Fibroblast of skin of back (primary cell): ENCODE measurements at places on chromosomes 2 and 18.

GRCh38 chr2:143939626-143940330 is 580.1 kb downstream of the ZEB2 start:
- DNase-seq: peak; percentile 63

- DNase-seq: no peak
Observed at GRCh38 chr2:123640685-123641335, 384.3 kb upstream of the CNTNAP5 start.

DNA sequence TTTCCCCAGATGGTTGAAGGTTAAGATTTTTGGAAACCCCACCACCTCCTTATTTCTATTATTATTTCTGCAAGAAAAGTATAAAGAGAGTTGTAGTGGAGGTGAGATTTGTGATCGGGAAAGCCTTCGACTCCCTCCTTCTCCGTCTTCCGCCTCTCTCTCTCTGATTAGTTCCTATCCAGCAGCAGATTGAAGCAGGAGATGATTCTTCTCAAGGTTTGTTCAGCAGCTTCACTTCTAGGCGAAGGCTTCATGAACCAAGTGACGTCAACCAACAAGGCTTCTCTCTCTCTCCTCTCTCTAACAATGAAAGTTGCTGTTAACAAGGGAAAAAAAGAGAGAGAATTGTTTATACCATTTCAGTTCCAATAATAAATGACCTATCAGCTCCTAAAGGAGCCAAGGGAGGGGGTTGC is at the start of gene BAZ2B:
Gene BAZ2B, minus strand, starts transcription at position 263 of the 416 bp plus-strand sequence. CDS start 137,829 bp downstream, outside the sequence.
- peak; percentile 82 for DNase-seq

GRCh38 chr2:240898108-240898730 is 2.3 kb upstream of the MAB21L4 start:
- no peak for DNase-seq

DNA sequence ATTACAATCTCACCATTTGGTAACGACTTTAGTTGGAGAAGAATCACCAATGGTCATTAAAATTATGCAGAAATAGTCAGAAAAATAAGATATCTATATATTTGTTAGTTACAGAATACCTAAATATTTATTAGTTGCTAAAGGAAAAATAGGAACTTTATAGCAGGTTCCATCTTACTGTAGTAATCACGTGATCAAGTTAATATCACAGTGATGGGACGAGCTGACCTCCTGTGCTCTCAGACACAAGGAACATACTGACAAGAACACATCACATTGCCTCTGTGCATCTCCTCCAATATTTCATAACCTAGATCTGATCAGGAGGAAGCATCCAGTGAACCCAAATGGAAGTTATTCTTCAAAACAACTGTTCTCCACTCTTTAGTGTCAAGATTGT is 215.3 kb downstream of the GALR1 start:
- no peak for DNase-seq

- no peak for DNase-seq
Observed at GRCh38 chr2:196955036-196955435, 28.5 kb upstream of the PGAP1 start.

DNA sequence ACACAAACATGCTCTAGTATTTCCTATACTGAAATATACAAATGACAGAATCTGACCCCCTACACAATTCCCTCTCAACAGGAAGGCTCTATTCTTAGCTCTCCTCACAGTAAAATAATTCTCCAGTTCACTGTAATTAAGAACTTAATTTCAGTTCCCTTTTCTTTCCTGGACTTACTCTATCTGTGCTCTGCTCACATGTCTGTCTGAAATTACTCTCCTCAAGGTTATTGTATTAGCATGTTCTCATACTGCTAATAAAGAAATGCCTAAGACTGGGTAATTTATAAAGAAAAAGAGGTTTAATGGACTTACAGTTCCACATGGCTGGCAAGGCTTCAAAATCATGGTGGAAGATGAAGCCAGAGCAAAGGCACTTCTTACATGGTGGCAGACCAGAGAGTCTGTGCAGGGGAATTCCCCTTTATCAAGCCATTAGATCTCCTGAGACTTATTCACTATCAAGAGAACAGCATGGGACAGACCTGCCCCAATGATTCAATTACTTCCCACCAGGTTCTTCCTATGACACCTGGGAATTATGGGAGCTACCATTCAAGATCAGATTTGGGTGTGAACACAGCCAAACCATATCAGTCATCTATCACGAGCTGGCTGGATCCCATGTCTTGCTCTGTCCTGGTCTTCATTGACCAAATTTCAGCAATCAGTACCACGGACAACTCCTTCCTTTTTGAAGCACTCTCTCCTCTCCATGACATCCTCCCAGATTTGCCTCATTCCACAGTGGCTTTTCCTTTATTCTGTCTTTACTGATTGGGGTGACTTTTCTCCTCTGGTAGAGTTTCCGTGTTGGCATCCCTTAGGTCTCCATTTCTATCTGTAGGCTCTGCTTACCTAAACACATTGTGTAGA is 110.9 kb downstream of the GALR1 start:
- DNase-seq: no peak

DNA sequence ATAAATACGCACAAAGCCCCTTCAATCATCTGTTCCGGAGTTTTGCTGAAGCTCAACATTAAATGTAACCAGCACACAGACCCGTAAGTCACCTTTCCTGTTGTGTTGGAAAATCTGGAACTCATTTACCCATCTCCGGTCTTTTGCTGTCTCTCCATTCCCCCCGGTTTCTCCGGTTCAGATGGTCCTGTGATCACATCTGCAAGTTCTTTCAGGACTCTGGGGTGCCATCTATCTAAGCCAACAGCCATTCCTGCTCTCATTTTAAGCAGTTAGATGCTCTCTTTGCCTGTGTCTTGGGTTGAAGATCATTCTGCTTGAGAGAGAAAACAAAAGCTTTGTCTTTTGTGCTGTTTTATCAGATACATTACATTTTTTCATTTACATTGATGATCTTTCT is 91.7 kb upstream of the TGIF1 start:
- DNase-seq: no peak

DNA sequence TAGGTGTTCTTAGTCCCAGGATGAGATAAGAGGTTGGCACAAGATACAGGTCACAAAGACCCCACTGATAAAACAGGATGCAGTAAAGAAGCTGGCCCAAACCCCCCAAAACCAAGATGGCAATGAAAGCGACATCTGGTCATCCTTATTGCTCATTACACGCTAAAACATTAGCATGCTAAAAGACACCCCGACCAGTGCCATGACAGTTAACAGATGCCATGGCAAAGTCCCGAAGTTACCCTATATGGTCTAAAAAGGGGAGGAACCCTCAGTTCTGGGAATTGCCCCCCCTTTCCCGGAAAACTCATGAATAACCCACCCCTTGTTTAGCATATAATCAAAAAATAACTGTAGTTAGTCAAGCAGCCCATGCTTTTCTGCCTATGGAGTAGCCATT is 251.1 kb downstream of the SLC4A3 start:
- no peak for DNase-seq

- no peak for DNase-seq
Observed at GRCh38 chr2:128405981-128406613, 87.4 kb upstream of the HS6ST1 start.

- DNase-seq: no peak
Observed at GRCh38 chr2:109347626-109348025, 218.6 kb downstream of the SH3RF3 start.

- DNase-seq: no peak
Observed at GRCh38 chr2:1907849-1908533, 163.7 kb upstream of the PXDN start.

DNA sequence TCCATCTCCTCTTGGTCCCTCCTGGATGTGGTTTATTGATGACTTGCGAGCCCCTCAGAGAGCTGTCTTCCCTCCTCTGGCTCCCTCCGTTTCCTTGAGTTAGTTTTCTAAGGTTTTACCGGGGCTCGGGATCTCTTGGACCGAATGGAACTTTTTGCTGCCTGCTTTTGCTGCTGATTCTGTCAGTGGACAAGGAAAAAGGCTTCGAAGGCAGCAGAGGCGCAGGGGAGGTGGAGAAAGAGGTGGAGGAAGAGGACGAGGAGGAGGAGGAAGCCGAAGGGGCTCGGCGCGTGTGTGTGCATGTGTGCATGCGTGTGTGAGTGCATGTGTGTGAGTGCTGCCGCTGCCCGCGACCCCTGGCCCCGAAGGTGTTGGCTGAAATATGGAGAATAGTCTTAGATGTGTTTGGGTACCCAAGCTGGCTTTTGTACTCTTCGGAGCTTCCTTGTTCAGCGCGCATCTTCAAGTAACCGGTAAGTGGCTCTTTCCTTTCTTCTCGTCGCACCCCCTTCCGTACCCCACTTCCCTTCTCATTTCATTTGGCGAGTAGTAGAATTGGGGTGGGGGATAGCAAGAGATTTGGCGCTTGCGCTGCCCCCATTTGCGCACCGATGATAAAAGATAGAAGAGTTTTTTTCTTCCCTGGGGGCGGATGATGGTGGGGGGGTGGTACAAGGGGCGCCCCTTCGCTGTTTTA is 557 bp downstream of the DCC start:
- no peak for DNase-seq

DNA sequence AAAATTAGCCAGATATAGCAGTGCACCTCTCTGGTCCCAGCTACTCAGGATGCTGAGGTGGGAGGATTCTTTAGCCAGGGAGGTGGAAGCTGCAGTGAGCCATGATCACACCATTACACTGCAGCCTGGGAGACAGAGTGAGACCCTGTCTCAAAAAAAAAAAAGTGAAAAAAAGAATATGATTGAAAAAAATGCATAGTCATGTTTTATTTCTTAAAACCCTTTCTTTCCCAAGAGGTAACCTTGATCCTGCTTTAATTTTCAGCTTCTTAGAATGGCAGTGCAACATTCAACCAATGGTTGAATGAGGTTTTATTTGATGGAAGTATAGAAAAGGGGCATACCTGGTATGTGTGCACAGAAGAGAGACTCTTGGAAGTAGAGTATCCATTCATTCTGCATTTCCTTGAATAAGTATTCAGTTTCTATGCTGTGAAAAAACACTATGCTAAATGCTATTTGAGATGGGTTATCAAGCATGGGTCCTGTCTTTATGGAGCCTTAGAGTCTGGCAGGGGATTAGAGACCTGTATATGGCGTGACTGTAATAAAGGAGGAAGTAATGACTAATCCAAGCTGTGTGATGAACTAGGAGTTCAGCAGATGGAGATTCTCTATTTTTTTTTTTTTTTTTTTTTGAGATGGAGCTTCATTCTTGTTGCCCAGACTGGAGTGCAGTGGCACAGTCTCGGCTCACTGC is 146.3 kb downstream of the WDSUB1 start:
- DNase-seq: peak; percentile 88

- no peak for DNase-seq
Observed at GRCh38 chr2:149849136-149849535, 261.6 kb upstream of the MMADHC start.

- no peak for DNase-seq
Observed at GRCh38 chr2:238032755-238033337, 28.0 kb upstream of the SCLY start.

GRCh38 chr2:175571078-175571653 is 389.7 kb upstream of the ATP5MC3 start:
- no peak for DNase-seq

DNA sequence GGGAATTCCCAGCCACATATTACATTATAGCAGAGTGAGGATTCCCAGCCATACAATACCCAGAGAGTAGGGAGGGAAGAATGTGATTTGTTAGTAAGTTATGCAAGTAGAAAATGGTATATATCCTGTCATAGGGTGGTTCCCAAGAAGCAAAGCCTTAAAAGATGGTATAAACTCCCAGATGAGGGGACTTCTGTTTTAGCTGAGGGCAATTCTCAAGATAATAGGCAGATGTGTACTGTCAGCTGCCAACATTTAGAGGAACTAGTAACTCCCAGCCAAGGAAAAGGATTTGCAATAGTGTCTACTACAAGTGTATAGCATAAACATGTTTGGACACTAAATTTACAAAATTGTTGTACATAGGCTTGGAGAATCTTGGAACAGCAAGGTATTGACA is 86.5 kb downstream of the XDH start:
- DNase-seq: no peak

DNA sequence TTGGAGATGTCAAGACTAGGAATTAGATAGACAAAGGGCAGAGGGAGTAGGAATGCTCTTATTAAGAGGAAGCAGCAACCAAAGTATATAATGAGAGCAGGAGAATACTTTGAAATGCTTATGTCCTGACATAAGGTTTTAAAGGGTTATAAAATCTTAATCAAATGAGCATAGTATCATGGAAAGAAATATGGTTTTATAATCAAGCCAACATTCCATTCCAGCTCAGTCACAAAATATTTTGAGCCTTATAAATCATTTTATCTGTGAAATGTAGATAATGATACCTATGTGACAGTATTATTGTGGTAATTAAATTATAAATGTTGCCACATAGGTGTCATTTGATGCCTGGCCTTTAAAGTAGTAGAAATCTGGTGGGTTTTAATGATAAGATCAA is 17.6 kb downstream of the VSNL1 start:
- DNase-seq: no peak

DNA sequence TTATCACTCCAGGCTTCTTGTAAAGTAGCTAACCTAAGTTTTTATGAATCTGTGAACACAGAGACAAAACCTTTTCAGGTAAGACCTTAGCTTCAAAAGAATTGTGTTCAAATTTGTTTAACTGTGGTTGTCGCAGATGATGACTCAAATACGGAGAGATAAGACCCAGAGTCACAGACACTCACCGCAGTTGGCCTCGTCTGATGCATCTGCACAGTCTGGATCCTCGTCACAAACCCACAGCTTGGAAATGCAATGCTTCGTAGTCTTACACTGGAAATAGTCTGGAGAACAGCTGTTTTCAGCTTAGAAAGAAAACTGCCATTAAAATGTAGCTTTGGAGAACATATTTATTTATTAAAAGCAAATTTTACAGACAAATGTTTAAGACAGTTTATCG is 1662.1 kb upstream of the NXPH2 start:
- peak; percentile 36 for DNase-seq

GRCh38 chr2:128537646-128538045 is 219.0 kb upstream of the HS6ST1 start:
- no peak for DNase-seq
